ENCODE measurements at places on chromosomes 13 and 19.

DNA sequence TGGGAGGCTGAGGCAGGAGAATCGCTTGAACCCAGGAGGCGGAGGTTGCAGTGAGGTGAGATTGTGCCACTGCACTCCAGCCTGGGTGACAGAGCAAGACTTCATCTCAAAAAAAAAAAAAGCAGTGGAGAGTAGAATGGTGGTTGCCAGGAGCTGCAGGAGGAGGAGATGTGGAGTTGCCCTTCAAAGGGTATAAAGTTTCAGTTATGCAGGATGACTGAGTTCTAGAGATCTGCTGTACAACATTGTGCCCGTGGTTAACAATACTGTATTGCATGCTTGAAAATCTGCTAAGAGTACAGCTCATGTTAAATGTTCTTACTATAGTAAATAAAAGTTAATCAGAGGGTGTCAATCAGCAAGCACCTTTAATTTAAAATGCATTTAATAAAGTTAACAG lies 28.4 kb upstream of the LATS2 start:
- DNase-seq = no peak

DNA sequence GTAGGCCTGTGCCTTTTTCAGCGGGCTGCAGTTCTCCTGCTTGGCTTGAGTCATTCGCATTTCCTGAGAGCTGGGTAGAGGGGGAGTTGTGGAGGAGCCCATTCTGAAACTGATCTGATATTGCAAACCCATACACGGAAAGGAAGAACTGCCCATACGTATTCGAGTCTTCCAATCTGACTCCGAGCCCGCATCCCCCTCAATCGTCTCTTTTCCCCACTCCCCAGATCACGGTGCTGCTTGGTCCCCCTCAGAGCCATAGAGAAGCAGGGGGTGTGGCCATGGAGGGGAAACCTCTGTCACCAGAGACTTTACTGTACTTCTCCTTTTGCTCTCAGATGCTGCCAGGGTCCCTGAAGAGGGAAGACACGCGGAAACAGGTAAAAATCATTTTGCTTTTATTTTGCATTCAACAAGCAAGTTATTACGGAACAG lies at the start of gene CD22:
Gene CD22, plus strand, starts transcription at position 337 of the 435 bp plus-strand sequence. CDS start 2,854 bp downstream, outside the sequence.
- DNase-seq = no peak

GRCh38 chr13:54185101-54185500 lies 1156.5 kb downstream of the OLFM4 start:
- DNase-seq = no peak

DNA sequence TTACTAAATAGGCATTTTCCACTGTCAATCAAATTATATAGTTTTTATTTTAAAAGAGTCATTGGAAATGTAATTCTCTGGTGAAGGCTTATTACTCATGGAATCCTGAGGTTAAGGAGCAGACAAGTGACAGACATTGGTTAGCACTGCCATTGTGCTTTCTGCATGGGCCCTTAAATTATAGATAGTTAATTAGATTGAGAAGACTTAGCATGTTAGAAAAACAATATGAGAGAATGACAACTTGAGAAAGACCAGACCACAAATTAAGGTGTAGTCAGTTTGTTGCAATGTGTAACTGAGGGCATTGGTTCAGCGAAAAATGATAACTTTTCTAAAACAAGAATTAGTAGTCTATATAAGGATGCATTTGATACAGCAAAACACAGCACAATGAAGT lies 195.5 kb downstream of the SLITRK6 start:
- DNase-seq = no peak

DNA sequence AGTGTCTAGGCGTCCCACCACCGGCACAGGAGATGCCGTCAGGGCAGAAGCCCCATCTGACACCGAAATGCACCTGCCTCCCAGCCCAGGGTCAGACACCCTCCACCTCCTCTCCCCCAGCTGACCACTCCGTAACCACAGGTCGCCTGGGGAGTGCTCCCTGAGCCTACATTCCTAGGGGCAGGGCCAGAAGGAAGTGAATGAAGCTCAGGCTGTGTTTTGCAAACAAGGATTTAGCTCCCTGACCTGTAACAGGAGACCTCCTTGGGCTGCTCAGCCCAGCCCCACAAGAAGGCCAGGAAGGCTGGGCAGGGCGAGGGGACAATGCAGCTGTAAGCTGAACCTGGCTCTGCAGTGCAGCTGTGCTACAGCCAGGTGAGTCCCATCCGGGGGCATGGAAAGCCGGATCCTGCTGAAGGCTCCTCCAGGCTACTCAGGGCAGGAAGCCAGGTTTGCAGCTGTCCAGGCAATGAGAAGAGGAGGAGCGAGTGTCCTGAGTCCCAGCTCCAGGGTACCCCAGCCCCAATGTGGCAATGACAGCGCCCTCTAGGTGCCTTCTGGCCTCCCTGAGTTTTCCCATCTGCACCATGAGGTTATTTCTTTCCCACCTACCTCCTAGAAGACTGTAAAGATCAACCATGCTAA lies 42.1 kb downstream of the RHPN2 start:
- DNase-seq = no peak

- no peak for DNase-seq
Observed at GRCh38 chr13:110044551-110045111, 258.2 kb upstream of the IRS2 start.

- no peak for DNase-seq
Observed at GRCh38 chr13:83577183-83577582, 305.1 kb downstream of the SLITRK1 start.

All from C1 segment of cervical spinal cord (tissue), 14 donors.